ENCODE measurements at places on chromosomes 7 and 10.

DNA sequence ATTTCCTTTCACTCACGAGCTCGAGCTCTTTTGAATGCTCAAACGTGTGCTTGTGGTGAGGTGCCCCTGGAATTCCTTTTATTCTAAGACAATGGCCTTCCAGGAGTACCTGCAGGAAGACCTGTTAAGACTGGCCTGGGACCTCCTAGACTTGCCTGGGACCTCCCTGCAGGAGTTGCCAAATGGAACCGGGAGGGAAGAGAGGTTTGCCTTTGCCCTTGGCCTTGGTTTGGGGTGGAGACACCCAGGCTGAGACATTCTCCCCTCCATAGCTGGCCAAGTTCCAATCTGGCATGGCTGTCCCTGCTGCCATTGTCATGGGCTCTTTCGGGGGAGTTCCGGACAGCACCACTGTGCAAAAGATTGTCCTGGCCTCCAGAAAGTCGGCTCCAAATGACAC lies 39.7 kb downstream of the DNAJB12 start:
- no peak for DNase-seq

- no peak for DNase-seq
Measured at GRCh38 chr7:41878309-41879295, 175.7 kb upstream of the INHBA start.

GRCh38 chr10:114825513-114826253 lies 4.1 kb downstream of the FHIP2A start:
- DNase-seq, result no peak

GRCh38 chr7:121351682-121352081 lies 22.9 kb downstream of the WNT16 start:
- no peak for DNase-seq

DNA sequence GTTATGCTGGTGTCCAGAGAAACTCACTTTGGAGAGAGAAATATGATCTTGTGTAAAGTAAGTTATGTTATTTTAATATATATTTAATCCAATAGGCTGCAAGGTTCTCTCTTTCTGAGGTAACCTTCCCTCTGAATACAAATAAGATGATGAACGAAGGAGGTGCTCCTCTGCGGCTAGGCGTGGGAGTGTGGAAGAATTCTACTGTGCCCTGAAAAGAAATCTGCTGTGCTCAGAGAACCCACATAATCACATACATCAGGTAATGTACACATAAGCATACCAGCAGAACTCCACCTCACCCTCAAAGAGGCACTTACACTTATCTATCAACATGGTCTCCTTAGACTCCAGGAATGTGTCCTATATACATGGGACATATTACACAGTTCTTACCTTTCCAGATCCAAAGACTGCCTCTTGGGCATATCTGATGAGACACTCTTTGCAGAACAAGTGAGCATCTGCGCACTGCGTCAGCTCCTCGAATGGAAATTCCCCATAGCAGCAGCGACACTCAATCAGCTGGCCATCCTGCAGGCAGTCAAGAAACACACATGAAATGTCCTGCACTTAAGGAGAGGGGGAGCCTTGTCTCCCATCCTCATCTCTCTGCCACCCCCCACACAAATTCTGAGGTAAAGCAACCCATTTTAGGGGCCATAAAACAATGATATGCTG lies 66.7 kb downstream of the RNF216 start:
- no peak for DNase-seq

All from CD8-positive, alpha-beta memory T cell (primary cell).